ENCODE measurements at places on chromosomes 4 and X. TPM values are rescaled to one million over a fixed set of nuclear protein-coding genes. Genes with fewer than 3 reads are reported as not detected.
A peak's percentile ranks its signal among the peaks of the same experiment; 100 is the strongest.

The TAF7L gene
- total RNA-seq: not detected

The COL25A1 gene
- 1.8 TPM for total RNA-seq

DNA sequence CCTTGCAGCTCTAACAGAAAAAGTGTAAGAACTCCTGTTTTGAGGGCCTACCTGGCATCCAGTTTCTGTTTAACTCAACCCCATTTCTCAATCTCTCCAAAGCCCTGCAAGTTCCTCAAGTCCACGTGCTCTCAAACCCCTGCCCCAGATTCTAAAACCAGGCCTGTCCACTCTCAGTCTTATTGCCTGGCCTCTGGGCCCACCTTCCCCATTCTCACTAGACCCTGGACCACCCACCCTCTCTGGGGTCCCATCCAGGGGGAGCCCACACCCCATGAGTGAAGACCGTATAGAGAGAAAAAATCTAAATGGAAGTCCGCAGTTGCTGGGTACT lies 58.3 kb downstream of the TLR10 start:
- DNase-seq: no peak

The CASP3 gene
- total RNA-seq: 10.6 TPM

The LINC00632 gene
- 38.4 TPM for total RNA-seq

GRCh38 chr4:153114771-153115321 lies 89.4 kb upstream of the TRIM2 start:
- DNase-seq: no peak

The ELF4 gene
- total RNA-seq: 22.3 TPM

The PLAC8 gene
- total RNA-seq: 2.6 TPM

DNA sequence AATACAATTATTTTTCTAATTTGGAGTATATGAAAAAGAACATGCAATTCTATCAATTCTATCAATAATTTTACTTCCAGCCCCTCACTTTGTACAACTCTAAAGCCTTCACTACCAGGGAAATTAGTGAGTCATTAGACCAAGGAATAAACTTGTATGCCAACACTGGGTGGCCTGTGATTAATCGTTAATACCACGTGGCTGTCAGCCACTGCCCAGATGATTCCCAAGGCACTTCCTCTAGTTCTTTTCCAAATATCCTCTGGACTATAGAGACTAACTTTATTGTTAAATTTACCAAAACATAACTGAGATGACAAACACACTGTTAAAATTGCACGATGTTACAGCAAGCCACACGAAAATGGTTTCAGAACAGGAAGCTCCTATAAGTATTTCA lies 45.7 kb downstream of the MID1 start:
- DNase-seq: no peak

The UVSSA gene
- total RNA-seq: 37.2 TPM

DNA sequence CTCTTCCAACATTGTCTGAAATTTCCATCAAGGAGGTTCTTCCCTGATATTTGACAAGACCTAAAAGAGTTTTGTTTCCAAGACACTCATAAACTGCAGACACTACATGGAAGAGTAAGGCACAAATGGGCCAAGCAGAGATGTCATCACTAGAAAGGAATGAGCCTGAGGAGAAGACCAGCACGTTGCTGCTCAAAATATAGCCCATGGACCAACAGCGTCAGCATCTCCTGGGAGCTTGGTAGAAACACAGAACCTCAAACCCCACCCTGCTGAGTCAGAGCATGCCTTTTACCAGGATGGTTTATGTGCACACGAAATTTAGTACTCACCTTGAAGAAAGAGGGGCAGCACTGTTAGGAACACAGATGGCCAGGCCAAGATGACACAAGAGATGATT lies 128.7 kb upstream of the MID1 start:
- no peak for DNase-seq

The CXCL5 gene
- total RNA-seq: not detected

DNA sequence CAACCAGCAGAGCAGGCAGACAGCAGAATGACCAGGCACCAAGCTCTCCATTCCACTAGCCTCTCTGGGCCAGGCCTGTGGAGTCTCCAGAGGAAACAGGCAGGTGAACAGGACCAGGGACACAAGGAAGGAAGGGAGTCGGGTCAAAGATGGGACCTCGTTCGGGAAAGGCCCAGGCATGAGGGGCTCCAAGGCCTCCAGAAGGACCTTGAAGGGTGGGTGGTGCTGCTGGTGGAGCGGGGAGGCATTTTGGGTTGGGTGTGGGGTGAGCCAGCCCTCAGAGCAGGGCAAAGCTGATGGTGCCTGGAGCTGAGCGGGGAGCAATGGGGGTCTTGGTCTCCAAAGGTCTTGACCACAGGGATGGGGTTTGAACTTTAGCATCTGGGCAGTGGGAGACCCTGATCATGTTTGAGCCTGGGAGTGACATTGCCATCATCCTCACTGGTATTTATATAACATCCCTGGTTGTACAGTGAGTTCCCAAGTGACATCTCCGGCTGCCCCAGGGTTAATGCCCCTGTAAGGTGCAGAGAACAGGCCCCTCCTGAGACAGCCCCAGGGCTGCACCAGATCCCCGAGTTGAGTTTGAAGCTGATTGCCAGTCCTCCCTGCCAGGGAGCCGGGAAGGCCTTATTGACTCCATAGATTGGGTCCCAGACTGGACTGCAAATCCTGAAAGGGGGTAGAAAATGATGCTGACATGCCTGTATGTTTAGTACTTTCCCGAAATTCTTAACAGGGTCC lies 52.7 kb downstream of the PSAPL1 start:
- peak; percentile 1 for DNase-seq

GRCh38 chr4:4687935-4688727 lies 146.3 kb upstream of the STX18 start:
- no peak for DNase-seq

The TEX13D gene
- total RNA-seq: not detected

The GASK1B gene
- 135 TPM for total RNA-seq

The PF4V1 gene
- total RNA-seq: not detected

- DNase-seq: no peak
Measured at GRCh38 chr4:4490816-4491215, 51.0 kb downstream of the STX18 start.

DNA sequence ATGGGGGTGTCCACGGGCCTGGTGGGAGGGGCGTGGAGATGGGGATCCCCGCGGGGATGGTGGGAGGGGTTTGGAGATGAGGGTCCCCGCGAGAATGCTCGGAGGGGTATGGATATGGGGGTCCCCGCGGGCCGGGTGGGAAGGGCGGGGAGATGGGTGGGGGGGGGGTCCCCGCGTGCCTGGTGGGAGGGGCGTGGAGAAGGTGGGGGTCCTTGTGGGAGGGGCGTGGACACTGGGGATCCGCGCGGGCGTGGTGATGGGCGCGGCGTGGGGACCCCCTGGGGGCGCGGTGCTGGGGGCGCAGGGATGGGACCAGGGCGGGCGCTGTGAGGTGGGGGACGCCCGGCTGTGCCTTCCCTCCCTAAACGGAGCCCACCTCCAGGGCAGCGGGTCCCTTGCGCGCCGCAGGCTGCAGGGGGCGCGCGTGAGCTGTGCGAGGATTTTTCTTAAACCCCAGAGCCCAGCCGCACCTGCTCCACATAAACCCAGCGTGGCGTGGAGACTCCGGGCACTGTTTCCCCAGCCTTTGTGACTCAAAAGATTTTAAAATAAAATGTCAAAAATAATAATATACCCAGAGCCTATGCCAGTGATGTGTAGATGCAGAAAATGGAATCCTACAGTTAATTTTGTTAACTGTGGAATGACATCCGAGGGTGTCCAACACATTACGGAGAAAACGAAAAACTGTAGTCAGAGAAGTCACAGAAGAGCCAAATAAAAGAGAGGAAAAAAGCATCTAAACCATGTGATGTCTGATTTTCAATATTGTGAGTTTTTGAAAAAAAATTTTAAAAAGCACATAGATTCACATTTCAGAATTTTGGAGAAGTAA lies 1.5 kb upstream of the ASMTL start:
- peak; percentile 90 for DNase-seq

DNA sequence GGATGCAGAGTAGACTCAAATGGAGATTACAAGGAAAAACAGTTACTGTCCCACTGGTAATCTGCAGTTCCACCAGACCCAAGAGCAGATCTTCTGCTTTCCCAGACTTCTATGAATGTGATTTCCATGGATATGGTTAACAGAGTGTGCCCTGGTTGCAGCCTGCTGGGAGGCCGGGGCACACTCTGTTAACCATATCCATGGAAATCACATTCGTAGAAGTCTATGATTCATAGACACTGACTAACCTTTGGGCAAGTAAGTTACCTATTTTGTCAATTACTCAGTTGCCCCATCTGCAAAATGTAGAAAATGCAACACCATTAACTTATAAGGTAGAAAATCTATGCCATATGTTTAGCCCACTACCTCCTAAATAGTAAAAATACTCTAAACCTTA lies 443.1 kb upstream of the PITX2 start:
- no peak for DNase-seq

DNA sequence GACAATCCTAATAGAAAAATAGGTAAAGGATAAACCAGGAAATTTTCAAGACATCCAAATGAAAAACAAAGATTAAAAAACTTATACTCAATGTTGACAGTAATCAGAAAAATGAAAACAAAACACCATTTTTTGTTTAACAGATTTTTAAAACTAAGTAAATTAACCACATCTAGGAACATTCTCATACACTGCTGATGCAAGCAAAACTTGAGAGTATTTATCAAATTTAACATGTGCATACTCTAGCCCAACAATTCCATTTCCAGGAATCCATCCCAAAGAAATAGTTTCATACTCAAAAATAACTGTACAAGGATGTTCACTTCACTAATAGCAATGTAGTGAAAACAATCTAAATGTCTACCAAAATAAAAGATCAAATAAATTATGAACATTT lies 11.5 kb downstream of the ANKRD17 start:
- DNase-seq: no peak

DNA sequence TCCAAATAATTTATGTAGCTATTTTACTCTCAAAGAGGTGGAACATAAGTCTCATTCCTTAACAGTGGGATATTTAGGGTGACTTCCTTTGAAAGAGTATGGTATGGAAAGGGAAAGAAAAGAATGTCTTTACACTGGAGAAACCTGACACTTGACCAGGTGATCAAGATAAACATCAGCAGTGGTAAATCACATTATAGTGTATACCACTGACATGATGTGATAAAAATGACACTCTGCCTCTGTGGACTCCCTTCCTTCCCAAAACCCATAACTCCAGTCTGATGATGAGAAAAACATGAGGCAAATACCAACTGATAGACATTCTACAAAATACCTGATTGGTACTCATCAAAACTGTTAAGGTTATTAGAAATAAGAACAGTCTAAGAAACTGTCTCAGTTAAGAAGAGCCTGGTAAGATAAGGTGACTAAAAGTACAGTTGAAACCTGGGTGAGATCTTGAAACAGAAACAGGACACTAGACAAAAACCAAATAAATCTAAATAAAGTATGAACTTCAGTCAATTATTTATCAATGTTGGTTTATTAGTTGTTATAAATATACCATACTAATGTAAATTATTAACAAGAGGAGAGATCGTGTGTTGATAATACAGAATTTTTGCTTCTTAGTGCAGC lies 144.2 kb upstream of the PCDH18 start:
- no peak for DNase-seq

- DNase-seq: no peak
Measured at GRCh38 chrX:22520128-22520828, 247.6 kb downstream of the CBLL2 start.

- DNase-seq: peak; percentile 52
Measured at GRCh38 chrX:24259544-24260240, 54.2 kb downstream of the SUPT20HL2 start.

DNA sequence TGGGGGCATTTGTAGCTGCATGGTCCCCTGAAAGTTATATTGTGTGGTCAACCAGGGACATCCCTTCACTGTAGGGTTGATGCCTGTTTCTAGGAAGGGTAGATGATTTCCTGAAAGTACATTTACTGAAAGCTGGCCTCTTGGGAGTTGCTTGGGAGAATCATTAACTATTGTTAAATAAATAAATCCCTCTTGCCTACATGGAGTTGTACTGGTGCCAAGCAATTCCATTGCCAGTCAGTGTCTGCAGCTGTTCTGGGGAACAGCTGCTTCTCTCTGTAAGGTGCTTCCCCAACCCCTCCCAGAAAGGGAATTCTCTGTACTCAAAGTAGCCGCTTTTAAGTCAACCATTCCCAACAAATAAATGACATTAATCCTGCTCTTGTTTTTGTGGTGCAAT lies 51.1 kb downstream of the C4orf51 start:
- no peak for DNase-seq

GRCh38 chr4:12172198-12172973 lies 743.7 kb upstream of the HS3ST1 start:
- DNase-seq: no peak

- no peak for DNase-seq
Measured at GRCh38 chrX:110462957-110463356, 104.3 kb downstream of the RTL9 start.

The BEX1 gene
- total RNA-seq: not detected

DNA sequence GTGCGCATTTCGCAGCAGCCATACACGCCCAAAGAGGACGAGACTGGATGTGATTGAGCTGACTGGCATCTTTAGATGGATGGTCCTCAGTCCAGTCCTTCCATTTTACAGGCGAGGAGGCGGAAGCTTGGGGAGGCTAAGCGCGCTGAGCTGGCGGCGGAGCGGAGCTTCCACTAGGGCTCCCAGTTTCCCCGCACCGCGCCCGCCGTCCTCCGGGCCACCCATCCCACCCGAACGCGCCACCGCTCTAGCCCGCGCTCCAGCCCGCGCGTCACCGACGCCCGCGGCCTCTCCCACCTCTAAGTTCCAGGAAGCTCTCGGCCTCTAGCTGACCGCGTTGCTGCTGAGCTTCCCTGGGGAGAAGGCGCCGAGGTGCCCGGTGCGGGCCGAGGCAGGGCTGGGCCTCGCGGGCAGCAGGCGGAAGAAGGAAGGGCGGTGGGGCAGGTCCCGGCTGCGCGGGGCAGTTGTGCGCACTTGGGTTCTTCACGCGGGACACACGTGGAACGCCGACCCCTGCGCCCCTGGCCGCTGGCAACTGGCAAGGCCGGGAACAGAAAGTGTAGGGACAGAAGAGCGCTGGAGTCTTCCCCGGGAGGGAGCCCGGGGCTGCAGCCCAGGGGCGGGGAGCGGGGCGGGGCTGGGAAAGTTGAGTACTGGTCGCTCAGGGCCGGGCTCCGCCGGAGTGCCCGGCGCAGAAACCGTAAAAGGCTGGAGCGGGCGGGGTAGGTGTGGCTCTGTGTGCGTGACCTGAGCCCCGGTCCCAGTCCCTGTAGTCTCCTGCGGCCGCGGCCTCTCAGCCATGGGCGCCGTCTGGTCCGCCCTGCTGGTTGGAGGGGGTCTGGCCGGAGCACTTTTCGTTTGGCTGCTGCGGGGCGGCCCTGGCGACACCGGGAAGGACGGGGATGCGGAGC lies at the start of gene STBD1:
Gene STBD1 (plus strand): TSS at position 763 of the 911 bp plus-strand sequence. CDS start 37 bp downstream, at position 800.
- DNase-seq: peak; percentile 70

All from uterus (tissue), 4 donors.